COR-L47 (cell line): ENCODE measurements at places on chromosomes 12 and 14.

DNA sequence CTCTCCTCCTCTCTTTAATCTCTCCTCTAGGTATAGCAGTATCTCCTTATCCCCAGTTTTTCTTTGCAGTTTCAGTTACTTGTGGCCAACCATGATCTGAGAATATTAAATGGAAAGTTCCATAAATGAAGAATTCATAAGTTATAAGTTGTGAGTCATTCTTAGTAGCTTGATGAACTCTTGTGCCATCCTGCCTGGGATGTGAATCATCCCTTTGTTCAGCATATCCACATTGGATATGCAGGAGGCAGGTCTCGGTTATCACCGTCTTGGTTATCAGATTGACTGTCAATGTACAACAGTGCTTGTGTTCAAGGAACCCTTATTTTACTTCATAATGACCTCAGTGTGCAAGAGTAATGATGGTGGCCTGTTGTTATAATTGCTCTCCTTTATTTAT, 134.0 kb downstream of the TMEM117 start:
- DNase-seq: no peak

- DNase-seq: no peak
Observed at GRCh38 chr12:42791399-42791798, 201.9 kb upstream of the PRICKLE1 start.

DNA sequence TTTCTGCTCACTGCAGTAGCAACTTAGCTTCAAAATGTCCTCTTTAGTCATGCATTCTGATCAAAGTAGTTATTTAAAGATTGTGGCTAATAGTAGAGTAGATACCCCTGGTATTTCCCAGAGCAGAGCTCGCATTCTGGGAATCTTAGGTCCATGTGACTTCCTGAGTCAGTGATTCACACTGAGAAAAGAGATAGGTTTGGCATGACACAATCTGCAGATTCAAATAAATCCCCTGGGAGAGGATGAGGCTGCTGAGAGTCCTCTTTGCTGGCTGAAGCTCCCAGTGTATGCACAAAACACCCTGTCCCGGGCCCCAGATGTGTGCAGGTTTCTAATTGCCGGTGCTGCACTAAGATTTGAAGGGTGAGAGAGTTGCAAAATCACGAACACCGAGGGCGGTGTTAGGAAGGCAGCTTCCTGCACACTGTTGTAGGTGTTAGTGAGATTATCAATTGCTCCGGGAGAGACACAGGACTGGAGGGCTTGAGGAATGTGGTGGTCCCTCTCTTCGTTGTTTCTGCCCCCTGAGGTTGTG, 233.2 kb downstream of the NRXN3 start:
- DNase-seq: no peak

GRCh38 chr14:82422230-82422629, 888.6 kb upstream of the SEL1L start:
- peak; percentile 32 for DNase-seq

- no peak for DNase-seq
Observed at GRCh38 chr14:51382506-51382905, 142.5 kb downstream of the TMX1 start.

GRCh38 chr12:54211920-54212319, 23.1 kb upstream of the SMUG1 start:
- DNase-seq: no peak
